ENCODE measurements at places on chromosomes 2 and 18. TPM values are rescaled to one million over a fixed set of nuclear protein-coding genes. Genes with fewer than 3 reads are reported as not detected.

GRCh38 chr2:163592954-163593622 is 142.7 kb downstream of the FIGN start:
- H3K4me3 ChIP-seq: no peak overlapping the region
- no peaks in the 10 kb centered on the region for H3K27me3 ChIP-seq
- no peaks in the 10 kb centered on the region for H3K36me3 ChIP-seq
- H3K4me1 ChIP-seq: no peaks in the 10 kb centered on the region

GRCh38 chr2:46690825-46691224 is 211.5 kb downstream of the TMEM247 start:
- no peak overlapping the region for H3K27ac ChIP-seq
- DNase-seq: no peak
- H3K4me3 ChIP-seq: no peak overlapping the region
- no peaks in the 10 kb centered on the region for H3K27me3 ChIP-seq

- DNase-seq: no peak
- no peaks in the 10 kb centered on the region for H3K4me1 ChIP-seq
- no peaks in the 10 kb centered on the region for H3K36me3 ChIP-seq
- no peak overlapping the region for H3K27ac ChIP-seq
- no peaks in the 10 kb centered on the region for H3K27me3 ChIP-seq
Measured at GRCh38 chr18:31626409-31626808, 34.7 kb downstream of the TTR start.

GRCh38 chr2:100882645-100883613 is 63.0 kb downstream of the NPAS2 start:
- no peaks in the 10 kb centered on the region for H3K36me3 ChIP-seq
- no peak for DNase-seq
- no peak overlapping the region for H3K27ac ChIP-seq
- H3K4me1 ChIP-seq: peaks cover 25% of the 10 kb centered on the region
- no peak overlapping the region for H3K4me3 ChIP-seq
- no peaks in the 10 kb centered on the region for H3K27me3 ChIP-seq

DNA sequence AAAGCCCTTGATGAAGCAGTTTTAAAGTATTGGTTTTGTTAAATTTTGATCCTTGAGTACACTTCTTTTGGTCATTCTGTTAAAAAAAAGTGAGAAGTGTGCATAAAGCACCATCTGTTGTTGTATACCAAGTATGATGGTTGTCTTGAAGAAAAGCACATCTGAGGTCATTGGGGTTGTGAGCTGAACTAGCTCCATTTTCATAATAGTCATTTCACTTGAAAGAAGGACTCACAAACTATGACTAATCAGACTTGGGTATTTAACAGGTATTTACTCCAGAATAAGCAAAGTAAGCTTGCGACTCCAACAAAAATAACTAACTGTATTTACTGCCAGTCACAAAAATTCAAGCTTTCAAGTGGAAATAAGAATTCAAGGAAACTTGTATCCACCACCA is 35.1 kb downstream of the CHN1 start:
- no peak for DNase-seq
- no peaks in the 10 kb centered on the region for H3K27me3 ChIP-seq
- peaks cover 27% of the 10 kb centered on the region for H3K4me1 ChIP-seq
- H3K36me3 ChIP-seq: no peaks in the 10 kb centered on the region

DNA sequence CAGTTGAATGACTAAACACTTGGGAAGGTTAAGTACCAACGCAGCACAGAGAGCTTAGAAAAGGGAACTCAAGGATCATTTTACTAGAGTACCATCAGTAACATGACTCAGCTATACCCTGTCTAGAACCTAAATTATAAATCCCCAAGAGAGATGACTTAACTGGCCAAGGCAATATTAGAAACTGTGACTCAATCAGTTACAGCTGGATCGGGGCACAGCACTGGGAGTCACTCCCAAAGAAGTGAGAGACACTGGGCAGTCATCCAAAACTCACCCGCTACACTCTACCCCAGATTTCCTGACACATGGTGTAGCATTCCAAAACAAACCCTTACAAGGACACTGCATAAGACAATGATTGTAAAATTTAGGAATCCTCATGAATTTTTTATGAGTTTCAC is 17.7 kb downstream of the IWS1 start:
- peaks cover 42% of the 10 kb centered on the region for H3K4me1 ChIP-seq
- H3K4me3 ChIP-seq: no peak overlapping the region
- peak; percentile 78 for DNase-seq
- peak overlapping the region; percentile 61 for H3K27ac ChIP-seq
- H3K36me3 ChIP-seq: peaks cover 26% of the 10 kb centered on the region
- H3K27me3 ChIP-seq: no peaks in the 10 kb centered on the region

- no peaks in the 10 kb centered on the region for H3K27me3 ChIP-seq
- H3K4me3 ChIP-seq: no peak overlapping the region
- H3K36me3 ChIP-seq: peaks cover 22% of the 10 kb centered on the region
- no peak for DNase-seq
- H3K4me1 ChIP-seq: no peaks in the 10 kb centered on the region
Measured at GRCh38 chr2:197124639-197125390, 185.8 kb downstream of the ANKRD44 start.

DNA sequence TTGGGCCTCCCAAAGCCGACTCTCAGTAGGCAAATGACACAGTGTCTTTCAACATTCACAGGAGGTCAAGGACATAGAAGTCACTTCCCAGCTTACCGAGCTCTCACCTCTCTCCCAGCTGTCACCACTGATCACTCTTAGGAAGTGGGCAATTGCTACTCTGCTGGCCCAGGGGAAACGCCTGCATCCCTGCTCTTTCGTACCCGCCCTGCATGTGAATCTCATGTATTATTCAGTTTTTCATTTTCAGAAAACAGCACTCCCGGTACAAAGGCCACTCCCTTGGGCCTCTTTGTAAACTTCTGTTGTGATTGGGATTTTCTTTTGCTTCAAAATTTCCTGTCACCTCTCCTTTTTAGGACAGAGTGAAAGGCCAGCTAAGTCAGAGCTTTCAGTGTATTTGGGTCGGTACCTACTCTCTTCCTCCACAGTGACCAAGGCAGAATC is 15.4 kb downstream of the MRPL44 start:
- no peaks in the 10 kb centered on the region for H3K4me1 ChIP-seq
- no peaks in the 10 kb centered on the region for H3K27me3 ChIP-seq
- H3K36me3 ChIP-seq: peaks cover 29% of the 10 kb centered on the region

- no peak overlapping the region for H3K4me3 ChIP-seq
- H3K27ac ChIP-seq: no peak overlapping the region
- H3K27me3 ChIP-seq: no peaks in the 10 kb centered on the region
- H3K4me1 ChIP-seq: no peaks in the 10 kb centered on the region
- no peak for DNase-seq
Measured at GRCh38 chr2:7881466-7881865, 800.4 kb upstream of the ID2 start.

DNA sequence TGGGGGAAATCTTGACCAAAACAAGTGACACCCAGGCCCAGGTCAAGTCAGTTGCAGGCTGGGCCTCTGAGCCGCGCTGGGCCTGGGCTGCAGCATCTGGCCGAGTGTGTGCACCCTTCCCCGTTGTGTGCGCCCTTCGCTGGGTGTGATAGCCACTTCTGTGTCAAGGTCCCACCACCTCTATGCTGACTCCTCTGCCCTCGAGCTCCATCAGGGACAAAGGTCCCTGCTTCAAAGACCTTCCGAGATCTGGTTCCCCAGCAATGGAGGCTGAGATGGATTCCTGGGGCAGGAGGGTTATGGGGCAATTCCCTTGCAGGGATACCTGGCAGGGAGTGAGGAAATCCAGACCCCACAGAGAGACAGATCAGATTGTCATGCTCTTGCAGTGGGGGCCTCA is 93.6 kb downstream of the PIEZO2 start:
- H3K27ac ChIP-seq: no peak overlapping the region
- H3K4me3 ChIP-seq: no peak overlapping the region
- no peaks in the 10 kb centered on the region for H3K4me1 ChIP-seq
- no peaks in the 10 kb centered on the region for H3K36me3 ChIP-seq

DNA sequence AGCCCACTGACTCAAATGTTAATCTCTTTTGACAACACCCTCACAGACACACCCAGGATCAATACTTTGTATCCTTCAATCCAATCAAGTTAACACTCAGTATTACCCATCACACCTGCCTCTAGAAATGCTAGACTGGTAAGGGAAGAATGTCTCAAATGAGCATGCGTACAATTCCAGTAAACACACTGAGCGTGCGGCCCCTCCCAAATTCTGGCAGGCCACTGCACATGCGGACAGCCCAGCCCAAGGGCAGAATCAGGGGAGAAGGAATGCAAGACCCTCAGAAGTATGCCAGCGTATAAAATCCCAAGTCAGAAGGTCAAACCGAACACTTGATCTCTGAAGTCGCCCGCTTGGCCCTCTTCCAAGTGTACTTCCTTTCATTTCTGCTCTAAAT is 7.6 kb upstream of the EMILIN2 start:
- no peaks in the 10 kb centered on the region for H3K36me3 ChIP-seq
- peaks cover 6% of the 10 kb centered on the region for H3K27me3 ChIP-seq
- H3K4me1 ChIP-seq: no peaks in the 10 kb centered on the region
- DNase-seq: no peak
- H3K27ac ChIP-seq: no peak overlapping the region
- H3K4me3 ChIP-seq: no peak overlapping the region

DNA sequence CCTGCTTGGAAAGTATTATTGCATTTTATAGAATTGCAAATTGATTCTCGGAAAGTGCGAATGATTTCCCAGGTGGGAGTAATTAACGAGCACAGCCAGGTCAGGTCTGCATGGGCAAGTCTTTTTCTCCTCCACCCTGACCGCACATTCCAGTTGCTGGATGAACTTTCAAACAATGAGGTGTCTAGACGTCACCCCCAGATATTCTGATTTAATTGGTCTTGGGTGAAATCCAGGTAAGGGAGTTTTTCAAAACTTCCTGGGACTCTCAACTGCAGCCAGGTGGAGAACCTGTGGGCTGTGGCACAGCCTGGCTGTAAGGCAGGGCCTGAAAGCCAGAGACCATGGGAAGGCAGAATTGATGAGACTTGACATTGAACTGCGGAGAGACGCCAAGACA is 15.9 kb upstream of the RNF152 start:
- DNase-seq: no peak
- no peaks in the 10 kb centered on the region for H3K27me3 ChIP-seq
- H3K4me1 ChIP-seq: no peaks in the 10 kb centered on the region

GRCh38 chr18:5997361-5997760 is 102.0 kb upstream of the TMEM200C start:
- H3K4me1 ChIP-seq: no peaks in the 10 kb centered on the region
- H3K27ac ChIP-seq: no peak overlapping the region
- no peak overlapping the region for H3K4me3 ChIP-seq
- H3K27me3 ChIP-seq: no peaks in the 10 kb centered on the region

- peak overlapping the region; percentile 66 for H3K4me3 ChIP-seq
- peaks cover 15% of the 10 kb centered on the region for H3K27me3 ChIP-seq
- peak; percentile 80 for DNase-seq
- peaks cover 14% of the 10 kb centered on the region for H3K4me1 ChIP-seq
- H3K27ac ChIP-seq: peak overlapping the region; percentile 77
Measured at GRCh38 chr2:69012310-69013141, 453 bp upstream of the ANTXR1 start.

DNA sequence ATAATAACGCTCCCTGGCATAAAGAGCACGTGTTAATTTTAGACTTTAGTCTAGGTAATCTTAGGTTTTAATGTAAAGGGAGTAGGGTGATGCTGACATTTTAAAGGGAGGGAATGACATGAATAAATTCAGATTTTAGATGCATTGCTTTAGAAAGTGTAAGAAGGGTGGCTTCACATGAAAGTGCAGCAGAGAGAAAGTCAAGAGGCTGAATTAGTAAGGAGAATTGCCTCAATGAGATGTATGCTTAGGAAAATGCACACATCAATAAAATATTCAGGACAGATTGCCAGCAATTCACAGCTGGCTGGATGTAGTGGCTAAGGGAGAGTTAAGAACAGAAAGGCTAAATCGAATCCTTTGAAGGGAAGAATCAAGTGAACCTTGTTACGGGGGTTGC is 165.5 kb upstream of the CDH19 start:
- no peaks in the 10 kb centered on the region for H3K27me3 ChIP-seq
- no peak overlapping the region for H3K27ac ChIP-seq
- DNase-seq: no peak
- no peaks in the 10 kb centered on the region for H3K36me3 ChIP-seq

- H3K4me1 ChIP-seq: peaks cover 62% of the 10 kb centered on the region
- H3K4me3 ChIP-seq: no peak overlapping the region
- H3K36me3 ChIP-seq: no peaks in the 10 kb centered on the region
- no peak for DNase-seq
- no peaks in the 10 kb centered on the region for H3K27me3 ChIP-seq
Measured at GRCh38 chr2:237689336-237690131, 62.1 kb downstream of the LRRFIP1 start.

Gene PRKD3
- 7.6 TPM for polyA plus RNA-seq

Gene EFHD1
- 26.8 TPM for polyA plus RNA-seq

Gene GULP1
- 1.1 TPM for polyA plus RNA-seq

Gene AFF3
- polyA plus RNA-seq: 3.2 TPM

Gene ALPP
- not detected for polyA plus RNA-seq

Gene SRD5A2
- polyA plus RNA-seq: not detected
